GM13976 (cell line): ENCODE measurements at places on chromosomes 1 and 21.

- DNase-seq: no peak
Observed at GRCh38 chr1:51336004-51336403, 5.6 kb upstream of the TTC39A start.

GRCh38 chr1:9426291-9426711 lies 113.0 kb upstream of the SLC25A33 start:
- DNase-seq: peak; percentile 83

DNA sequence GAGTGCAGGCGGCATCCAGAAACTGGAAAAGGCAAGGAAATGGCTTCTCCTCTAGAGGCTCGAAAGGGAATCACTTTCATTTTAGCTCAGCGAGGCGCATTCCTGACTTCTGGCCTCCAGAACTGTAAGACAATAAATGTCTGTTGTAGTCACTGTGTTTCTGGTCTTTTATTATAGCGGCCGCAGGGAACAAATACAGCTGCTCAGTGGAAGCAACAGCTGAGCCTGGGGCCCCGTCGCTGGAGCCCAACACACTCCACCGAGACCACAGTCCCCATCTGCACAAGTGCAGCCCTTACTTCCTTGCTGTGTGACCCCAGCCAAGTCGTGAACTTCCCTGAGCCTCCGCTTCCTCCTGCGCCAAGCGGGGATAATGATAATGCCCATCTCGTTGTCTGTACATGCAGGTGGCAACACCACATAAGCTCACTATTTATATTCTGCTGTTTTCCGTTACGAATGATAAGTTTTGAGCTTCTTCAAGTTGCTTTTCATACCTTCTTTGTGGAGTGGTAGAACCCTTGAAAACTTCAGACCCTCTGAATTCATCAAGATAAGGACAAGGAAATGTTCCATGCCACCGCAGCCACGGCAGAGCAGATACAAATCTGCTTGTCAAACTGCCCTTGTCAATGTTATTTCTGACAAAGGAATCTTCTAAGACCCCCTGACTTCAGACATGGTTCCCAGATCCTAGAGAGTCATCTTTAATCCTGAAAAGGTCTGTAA lies 3.2 kb upstream of the LAPTM5 start:
- no peak for DNase-seq

DNA sequence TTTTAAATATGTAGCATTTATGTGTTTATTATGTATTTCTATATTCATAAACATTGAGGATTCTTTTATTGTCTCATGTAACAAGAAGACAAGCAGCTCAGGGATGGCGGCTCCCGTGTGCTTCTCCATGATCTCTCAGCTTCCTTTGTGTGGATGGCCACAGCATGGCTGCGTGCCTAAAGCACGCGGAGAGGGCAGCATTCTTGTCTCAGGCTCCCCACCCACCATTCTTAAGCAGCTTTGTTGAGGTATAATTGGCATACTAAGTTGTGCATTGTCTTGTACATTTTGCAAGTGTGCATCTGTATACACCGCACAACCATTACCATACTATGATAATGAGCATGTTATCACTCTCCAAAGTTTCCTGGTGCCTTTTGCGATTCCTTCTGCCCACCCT lies 81.6 kb downstream of the CAMTA1 start:
- no peak for DNase-seq

- DNase-seq: no peak
Observed at GRCh38 chr21:45607021-45607908, 36.3 kb upstream of the PCBP3 start.

DNA sequence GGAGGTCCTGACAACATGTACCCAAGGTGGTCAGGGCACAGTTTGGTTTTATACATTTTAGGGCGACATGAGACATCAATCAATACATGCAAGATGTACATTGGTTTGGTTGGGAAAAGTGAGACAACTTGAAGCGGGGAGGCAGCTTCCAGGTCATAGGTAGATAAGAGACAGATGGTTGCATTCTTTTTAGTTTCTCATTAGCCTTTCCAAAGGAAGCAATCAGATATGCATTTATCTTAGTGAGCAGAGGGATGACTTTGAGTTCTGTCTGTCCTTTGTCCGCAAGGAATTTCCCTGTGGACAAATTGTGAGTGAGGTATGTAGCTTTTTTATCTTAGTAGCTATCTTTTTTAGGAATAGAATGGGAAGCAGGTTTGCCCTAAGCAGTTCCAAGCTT lies 10.5 kb upstream of the RBM15 start:
- DNase-seq: no peak

GRCh38 chr1:245221805-245222204 lies 67.0 kb downstream of the KIF26B start:
- DNase-seq: no peak
